ENCODE measurements at places on chromosomes 13 and 19.

- DNase-seq: no peak
These were observed 15.8 kb downstream of the BRD4 start for GRCh38 chr19:15316498-15316897.

DNA sequence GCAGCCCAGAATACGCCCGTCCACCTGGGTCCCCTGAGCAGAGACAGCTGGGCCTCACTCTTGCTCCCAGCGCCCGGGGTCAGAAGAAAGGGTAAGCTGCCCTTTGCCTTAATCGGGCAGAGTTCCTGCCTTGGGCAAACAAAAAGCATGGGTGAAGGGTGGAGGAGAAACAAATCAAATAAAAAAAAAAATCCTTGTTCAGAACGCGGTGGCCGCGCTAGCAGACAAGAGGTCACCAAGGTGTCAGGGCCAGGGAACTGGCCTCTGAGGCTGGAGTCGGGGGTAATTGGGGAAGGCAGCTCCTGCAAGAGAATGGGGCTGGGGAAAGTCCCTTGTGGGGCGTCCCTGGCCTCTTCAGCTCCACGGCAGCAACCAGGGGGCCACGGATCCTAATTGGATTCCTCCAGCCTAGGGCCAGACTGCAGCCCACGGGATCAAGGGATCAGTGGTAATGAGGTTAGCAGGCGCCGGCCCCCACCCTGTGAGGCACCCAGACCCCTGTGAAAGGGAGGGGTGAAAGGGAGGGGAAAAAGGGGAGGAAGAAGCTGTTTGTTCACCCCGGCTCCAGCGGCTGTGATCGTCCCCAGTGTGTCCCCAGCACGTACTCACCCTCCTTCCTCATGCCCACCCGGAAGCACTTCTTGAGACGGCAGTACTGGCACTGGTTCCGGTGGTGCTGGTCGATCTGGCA is 5.5 kb downstream of the NR2F6 start:
- DNase-seq: no peak

DNA sequence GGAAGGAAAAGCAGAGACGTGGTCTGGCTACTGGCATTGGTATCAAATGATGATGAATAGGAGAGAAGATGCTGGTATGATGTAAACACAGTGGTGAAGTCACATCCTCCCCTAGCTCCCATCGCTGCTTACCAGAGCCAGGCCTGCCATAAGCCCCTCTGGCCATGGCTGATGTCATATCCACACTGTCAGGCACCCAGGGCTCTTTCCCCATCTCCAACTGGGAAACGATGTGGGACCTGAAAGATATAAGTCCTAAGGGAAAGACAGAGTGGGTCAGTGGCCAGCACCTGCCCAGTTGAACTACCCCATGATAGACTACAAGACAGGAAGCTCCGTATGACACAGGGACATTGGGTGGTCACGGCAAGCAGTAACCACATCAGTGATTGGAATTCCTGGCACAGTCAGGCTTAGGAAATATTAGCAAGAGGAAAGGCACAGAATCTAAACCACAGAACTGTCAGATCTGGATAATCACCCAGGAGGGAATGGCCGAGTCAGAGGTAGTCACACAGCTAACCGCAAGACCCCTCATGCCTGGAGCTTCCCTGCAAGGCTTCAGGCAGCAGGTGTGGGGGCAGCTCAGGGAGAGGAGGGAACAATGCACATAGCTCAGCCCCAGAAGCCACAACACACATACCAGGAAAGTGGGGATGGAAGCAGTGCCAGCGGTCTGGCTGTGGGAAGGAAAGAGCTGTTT is 3.8 kb downstream of the ZNF792 start:
- no peak for DNase-seq

DNA sequence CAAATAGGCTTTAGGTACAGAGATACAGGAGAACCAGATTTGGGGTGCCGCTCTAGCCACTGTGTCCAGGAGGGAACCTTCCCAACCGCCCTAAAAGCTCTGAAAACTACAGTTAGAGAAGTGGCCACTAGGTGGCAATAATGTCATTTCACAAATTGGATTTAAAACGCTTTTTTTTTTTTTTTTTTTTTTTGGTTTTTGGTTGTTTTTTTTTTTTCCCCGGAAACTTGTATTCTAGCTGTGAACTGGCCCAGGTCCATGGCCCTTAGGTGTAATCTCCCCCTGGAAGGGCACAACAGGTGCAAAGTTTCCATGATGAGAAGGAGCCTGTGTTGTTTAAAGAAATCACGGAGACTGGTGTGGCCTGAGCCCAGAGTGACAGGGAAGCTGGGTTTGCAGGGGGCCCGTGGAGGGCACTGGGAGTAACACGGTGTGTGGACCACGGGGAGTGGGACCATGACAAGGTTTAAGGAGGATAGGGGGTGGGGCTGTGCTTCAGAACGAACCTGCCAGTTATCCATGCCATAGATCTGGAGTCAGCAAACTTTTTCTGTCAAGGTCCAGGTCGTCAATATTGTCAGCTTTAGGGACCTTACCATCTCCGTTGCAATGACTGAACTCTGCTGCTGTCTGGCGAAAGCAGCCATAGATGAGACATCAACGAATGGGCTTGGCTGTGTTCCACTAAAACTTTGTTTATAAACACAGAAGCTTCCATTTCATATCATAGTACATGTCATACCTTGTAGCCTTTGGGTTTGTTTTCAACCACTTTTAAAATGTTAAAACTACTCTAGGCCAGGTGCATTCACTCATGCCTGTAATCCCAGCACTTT is 10.1 kb downstream of the OR1I1 start:
- peak; percentile 90 for DNase-seq

GRCh38 chr19:2492870-2493269 is 16.9 kb downstream of the GADD45B start:
- no peak for DNase-seq
